ENCODE measurements at places on chromosomes 5 and 9. TPM values are rescaled to one million over a fixed set of nuclear protein-coding genes. Genes with fewer than 3 reads are reported as not detected.

DNA sequence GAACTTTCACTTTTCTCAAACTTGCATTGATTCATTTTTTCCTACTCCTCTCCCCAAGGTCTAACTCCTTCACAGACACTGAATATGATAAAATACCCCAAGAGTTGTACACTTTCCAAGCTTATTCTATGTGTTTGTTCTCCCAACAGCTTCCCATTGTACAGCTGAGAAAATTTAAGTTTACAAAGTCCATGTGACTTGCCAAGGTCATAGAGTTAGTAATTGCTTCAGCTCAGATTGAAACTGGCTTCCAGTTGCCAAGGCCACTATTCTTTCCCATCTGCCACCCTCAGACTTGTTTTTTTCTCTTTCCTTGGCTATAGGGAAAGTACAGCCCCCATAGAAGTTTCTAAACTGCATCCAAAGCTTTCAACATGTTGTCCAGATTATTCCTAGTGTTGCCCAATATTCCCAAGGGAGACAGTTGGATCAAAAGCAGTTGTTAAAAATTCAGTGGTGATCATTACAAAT, 34.8 kb downstream of the TNFSF8 start:
- DNase-seq = no peak

DNA sequence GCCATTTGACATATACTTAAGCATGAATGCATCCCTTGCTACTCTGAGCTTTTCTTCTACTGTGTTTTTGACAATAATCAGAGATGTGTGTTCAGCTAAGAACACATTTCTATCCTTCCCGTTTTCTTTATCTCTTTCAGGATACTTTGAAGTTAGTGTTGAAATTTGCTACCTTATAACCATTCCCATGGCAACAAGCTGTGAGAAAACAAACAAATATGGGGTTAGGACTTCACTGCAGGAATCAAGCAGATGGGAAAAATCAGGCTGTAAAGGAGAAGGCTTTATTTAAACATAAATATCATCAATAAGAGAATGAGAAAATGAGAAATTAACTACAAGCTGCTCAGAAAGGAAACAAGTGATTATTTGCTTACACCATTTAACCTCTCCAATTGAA, 35.2 kb downstream of the ZCCHC9 start:
- no peak for DNase-seq

GRCh38 chr5:81776258-81776657, 25.4 kb upstream of the SSBP2 start:
- DNase-seq = no peak

- DNase-seq = no peak
Observed at GRCh38 chr5:172931001-172931536, 28.2 kb upstream of the RPL26L1 start.

DNA sequence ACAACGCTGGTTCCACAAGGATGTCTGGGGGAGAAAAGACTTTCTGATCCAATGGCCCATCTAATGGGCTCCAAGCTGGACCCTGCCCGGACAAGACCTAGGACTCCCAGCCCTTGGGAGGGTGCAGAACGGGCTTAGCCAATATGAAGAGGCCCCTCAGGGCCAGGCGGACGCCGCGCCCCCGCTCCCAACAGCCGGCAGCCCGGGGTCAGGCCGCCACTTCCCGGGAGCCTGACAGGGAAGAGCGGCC, 493 bp downstream of the P4HA2 start:
- DNase-seq = peak; percentile 81

- DNase-seq = peak; percentile 32
Observed at GRCh38 chr5:172492097-172492840, 37.9 kb upstream of the SH3PXD2B start.

DNA sequence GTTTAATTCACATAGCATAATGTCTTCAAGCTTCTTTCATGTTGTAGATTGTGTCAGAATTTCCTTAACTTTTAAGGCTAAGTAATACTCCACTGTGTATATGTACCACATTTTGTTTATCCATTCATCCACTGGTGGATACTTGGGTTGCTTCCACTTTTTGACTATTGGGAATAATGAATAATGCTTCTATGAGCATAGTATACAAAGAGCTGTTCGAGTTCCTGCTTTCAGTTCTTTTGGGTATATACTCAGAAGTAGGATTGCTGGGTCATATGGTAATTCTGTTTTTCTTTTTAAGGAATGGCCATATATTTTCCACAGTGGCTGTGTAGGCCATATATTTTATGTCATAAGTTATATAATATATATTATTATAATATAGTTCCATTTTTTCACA, 3.6 kb upstream of the FAM120AOS start:
- no peak for DNase-seq

The CTNND2 gene
- total RNA-seq = 10.1 TPM

The RFESD gene
- total RNA-seq = 3.9 TPM

The GARIN3 gene
- not detected for total RNA-seq

The CATSPER3 gene
- total RNA-seq = 0.80 TPM

Data from sciatic nerve (tissue), 2 donors.